ENCODE measurements at places on chromosomes 11 and 22.

GRCh38 chr22:48712558-48713271, 1115.0 kb downstream of the BRD1 start:
- no peak for DNase-seq

DNA sequence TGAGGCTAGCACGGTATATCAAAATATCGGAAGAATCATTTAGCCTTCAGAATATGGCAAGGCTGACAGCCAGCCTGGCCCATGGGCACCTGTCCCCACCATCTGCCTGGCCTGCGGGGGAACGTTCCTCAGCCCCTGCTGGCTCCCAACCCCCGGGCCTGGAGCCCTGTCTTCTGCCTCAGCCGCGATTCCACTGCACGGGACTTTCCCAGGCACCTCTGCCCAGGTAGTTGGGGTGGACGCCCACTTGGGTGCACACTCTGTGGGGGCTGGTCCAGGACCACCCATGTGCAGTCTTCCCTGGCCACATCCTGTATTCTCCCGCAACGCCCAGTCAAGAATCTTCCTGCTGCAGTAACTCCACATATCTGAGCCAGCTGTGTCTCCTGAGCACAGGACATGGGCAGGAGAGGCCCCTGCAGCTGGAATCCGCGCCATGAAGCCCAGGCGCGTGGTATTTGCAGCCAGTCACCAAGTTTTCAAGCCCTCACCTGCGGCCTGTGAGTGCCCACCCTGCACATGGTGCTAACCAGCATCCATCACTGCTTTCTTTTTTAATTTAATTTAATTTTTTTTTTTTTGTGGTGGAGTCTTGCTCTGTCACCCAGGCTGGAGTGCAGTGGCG, 77.9 kb downstream of the KCNQ1 start:
- no peak for DNase-seq

DNA sequence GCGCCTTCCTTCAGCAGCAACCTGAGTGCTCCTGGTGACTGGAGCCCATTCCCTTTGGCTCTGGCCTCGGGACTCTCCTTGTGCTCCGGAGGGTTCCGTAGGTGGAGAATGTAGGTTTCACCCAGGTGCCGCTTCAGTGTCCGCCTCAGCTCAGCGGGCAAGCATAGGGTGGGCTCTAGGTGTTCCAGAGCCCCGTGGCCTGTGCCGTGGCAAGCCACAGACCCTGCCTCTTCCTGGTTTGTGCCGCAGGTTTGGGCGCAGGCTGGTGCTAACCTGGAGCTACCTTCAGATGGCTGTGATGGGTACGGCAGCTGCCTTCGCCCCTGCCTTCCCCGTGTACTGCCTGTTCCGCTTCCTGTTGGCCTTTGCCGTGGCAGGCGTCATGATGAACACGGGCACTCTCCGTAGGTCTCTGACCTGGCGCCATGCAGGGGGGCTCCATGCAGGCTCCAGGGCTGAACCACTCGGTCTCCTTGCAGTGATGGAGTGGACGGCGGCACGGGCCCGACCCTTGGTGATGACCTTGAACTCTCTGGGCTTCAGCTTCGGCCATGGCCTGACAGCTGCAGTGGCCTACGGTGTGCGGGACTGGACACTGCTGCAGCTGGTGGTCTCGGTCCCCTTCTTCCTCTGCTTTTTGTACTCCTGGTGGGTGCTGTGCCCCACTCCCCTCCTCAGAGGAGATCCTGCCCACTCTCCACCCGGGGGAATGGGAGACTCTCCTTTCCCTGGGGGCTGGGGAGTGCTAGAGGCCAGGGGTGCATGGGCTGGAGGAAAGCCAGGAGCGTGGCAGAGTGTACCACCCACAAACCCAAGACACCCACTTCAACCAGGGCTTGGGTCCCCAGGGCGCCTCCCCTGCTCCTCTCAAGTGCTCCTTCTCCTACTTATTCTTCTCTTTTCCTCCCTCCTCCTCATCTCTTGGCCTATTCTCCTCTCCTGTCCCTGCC, 2.4 kb downstream of the SLC22A12 start:
- DNase-seq, result no peak

- peak; percentile 70 for DNase-seq
Measured at GRCh38 chr11:12175694-12176241, 65.4 kb downstream of the MICAL2 start.

GRCh38 chr11:43735961-43736360, 55.4 kb downstream of the HSD17B12 start:
- peak; percentile 58 for DNase-seq

DNA sequence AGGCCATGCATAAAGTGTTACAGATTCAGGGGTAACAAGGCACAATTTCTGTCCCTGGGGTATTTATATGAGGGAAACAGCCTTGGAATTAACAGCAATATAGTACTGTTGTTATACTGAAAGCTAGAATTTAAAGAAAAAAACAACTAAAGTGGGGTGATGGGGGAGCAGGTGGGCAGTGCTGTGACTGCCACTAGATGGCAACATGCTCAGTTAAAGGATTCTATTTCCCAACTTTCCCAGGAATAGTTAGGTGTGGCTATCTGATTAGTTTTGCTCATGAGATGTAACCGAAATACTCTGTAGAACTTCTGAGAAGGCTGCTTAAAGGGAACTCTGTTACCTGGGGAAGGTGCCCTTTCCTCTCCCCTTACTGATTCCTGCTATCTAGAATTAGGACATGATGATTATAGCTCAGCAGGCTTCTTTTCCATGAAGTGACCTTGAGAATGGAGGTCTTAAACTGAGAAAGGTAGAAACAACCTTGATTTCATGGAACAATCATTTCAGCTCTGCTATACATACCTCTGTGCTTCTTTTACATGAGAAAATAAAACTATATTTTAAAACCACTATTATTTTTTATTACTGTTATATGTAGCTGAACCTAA, 102.6 kb downstream of the RELT start:
- peak; percentile 12 for DNase-seq

DNA sequence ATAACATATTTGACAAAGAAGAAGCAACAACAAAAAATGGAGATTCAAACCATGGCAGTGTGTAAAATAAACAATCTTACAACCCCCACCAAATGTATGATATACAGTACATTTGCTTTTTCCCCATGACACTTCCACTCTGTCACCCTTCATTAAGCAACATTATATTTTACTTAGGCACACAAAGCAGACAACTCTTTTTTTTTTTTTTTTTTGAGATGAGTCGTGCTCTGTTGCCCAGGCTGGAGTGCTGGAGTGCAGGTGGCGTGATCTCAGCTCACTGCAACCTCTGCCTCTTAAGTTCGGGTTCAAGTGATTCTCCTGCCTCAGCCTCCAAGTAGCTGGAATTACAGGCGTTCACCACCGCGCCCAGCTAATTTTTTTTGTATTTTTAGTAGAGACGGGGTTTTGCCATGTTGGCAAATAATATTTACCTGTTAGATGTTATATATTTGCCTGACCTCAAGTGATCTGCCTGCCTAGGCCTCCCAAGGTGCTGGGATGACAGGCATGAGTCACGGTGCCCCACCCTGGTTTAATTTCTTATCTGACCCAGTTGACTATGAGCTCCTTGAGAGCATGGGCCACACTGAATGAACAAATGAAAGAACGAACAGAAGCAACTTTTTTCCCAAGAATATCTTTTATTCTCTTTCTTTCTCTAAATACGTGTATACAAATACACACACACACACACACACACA, 5.5 kb upstream of the PCF11 start:
- no peak for DNase-seq

DNA sequence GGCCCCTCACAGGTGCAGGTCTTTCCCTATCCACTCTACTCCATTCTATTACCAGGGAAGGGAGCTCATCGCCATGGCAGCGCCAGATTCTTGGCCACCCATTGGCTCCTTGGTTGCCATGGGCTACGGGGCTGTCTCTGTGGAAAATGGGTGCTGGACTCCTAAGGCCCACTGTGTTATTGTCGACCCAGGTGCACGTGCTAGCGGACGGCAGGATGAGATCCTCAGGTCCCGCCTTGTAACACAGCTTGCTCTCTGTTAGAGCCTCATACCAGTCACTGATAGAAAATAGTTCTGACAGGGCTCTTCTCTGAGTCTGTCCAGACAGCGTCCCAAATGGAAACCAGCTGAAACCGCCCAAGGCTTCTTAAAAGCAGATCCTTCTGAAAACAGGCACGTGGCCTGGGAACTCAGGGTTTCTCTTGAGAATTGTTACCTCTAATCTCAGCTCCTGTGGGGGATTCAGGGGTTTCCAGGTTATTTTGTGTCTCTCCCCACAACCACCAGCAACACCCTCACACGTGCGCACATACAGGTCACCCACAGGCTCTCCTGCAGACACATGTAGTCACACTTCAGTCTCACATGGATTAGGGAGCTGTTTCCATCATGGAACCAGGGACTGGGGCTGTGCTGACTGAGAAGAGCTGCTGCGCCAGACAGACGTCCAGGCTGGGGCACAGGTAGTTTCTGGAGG, 1.5 kb downstream of the TUB start:
- peak; percentile 11 for DNase-seq

- no peak for DNase-seq
Measured at GRCh38 chr22:20905415-20906386, 11.5 kb upstream of the CRKL start.

All from fibroblast of gingiva (primary cell).